Activated CD8-positive, alpha-beta T cell treated with anti-CD3 and anti-CD28 coated beads, Interleukin-2, amount 10 ng/mL, durations not matched to agents 7 days and 5 days (primary cell): ENCODE measurements at places on chromosomes 5 and 9. TPM values are rescaled to one million over a fixed set of nuclear protein-coding genes. Genes with fewer than 3 reads are reported as not detected.

DNA sequence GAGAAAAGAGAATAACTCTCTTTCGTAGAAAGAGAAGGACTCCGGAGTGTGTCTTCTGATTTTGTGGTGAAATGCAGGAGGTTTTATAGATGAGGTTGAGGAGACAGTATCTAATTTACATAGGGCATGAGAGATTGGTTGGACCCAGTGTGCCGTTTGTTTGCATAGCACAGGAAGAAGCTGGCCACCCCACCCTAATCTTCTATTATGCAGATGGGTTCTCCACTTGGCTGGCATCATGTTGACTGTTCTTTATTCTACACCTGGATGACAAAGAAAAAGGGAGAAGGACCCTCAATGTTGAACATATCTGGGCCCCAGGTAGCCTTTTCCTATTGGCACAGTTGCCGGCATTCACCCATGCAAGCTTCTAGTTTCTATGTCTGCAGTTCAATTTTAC, 23.2 kb upstream of the MINAR2 start:
- DNase-seq, result no peak

GRCh38 chr5:133406208-133406976, 205.9 kb downstream of the FSTL4 start:
- no peak for DNase-seq

DNA sequence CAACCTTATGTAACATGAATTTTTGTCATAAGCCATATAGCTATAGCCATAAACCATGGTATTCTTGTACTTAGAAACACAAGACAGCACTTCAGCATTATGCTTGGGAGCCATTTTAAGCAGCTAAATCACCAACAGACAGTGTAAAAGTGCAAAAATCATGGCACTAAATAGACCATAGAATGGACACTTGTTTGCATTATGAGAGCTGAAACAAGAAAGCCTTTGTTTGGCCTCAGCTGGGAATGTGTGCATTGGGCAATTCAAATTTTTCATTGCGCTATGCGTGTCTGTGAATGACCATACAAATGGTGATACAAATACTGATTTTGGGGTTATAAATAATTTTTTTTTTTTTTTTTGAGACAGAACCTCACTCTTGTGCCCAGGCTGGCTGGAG, 23.7 kb downstream of the KDM4C start:
- no peak for DNase-seq

- no peak for DNase-seq
Observed at GRCh38 chr5:149609640-149610219, 28.4 kb downstream of the ARHGEF37 start.

DNA sequence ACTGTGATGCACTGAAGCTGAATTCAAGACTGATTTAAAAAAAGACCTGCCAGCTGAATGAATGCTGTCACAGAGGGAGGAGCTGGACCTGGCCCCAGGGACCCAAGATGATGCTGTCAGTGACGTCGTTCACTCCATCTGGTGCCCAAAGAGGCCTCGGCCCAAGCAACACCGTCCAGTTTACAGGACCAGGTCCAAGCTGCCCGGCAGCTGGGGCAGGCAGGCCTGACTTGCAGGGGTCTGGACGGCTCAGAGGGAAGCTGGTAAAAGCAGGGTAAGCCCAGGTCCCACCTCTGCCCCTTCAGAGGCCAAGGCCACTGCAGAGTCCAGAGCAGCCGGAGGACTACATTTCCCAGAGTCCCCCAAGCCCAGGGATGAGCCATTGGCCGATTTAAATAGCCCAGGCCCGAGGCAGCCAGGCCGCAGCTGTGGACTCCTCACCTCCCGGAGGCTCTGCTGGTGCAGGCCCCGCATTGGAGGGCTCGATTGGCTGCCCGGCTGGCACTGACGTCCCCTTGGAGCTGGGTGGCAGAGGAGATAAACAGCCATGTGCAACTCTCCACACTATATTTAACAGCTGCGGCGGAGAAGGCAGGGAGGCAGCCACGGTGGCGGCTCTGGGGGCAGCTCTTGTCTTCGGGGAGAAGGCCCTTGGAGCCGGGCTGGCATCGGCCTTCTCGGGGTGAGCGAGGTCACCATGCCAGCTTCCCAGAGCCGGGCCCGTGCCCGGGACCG, at the start of gene PLPP7:
Gene PLPP7 (plus strand): TSS at position 423 of the 735 bp plus-strand sequence. CDS start 275 bp downstream, at position 698.
- DNase-seq, result no peak

DNA sequence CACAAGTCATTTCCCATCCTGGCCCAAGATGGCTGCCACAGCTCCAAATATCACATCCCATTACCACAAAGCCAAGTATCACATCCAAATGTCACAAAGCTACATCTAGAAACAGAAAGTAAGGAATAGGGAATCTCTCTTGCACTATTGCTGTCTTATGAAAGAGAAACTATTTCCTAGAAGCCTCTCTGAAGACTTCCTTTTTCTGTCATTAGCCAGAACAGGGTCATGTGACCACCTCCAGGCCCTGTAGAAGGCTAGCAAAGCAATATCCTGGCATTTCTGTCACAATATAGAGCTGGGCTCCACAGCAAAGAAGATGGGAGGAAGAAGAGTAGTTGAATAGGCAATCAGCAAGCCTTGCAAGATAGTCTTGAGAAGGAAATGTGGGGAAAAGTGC, 99.2 kb downstream of the SH3TC2 start:
- no peak for DNase-seq

DNA sequence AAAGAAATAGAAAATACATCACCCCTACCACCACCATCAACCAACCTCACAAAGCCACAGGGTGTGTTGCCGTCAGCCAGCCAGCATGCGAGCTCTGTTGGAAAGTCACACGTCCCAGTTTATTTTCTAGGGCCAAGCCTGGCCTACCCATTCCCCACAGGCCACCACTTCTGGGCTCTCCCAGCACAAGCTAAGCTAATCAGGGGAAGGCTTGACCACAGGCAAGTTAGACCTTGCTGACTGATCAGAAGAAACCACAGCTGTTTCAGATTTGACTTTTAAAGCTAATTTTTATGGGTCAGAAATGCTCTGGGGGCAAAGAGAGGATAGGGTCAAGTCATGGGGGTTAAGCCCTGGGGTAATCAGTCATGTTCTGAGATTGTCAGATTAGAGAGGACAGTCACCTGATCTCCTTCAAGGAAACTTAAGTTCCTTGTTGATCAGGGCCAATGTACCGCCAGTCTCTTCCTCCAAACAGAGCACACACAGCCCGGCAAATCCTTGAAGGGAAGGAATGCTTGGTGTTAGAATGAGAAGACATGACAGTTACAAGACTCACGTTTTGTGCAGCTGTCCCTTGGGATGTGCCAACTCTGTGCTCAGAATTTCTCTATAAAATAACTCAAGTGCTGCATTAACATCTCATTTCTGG, 7.6 kb downstream of the SHB start:
- no peak for DNase-seq

DNA sequence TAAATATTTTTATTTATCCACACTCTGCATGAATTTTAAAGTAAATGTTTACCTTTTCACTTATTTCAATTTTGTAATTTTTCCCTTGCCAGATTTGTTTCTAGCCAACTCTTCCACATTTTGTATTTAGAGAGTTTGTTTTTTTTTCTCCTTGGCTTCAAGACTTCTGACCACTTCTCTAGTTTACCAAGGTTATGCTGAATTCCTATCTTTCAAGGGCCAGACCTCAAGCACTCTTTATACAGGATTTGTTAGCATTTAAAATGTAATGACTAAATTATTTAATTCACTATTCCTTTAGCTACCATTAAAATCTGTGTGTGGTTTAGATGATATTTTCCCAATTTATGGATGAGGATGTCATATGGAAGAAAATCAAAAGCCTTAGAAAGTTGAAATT, 42.5 kb downstream of the MEF2C start:
- no peak for DNase-seq

- no peak for DNase-seq
Observed at GRCh38 chr5:146041180-146041789, 64.1 kb downstream of the PLAC8L1 start.

Gene F2RL1
- total RNA-seq, result 2.2 TPM

Gene NR6A1
- total RNA-seq, result 0.18 TPM

Gene GPR151
- not detected for total RNA-seq

Gene ACOT12
- total RNA-seq, result not detected

Gene SLC36A3
- not detected for total RNA-seq
